Pancreas (tissue), 10 donors: ENCODE measurements at places on chromosomes 16 and 17. TPM values are rescaled to one million over a fixed set of nuclear protein-coding genes. Genes with fewer than 3 reads are reported as not detected.

Gene ZNF500
- 7.1 TPM for total RNA-seq

Gene CD300LB
- total RNA-seq, result not detected

Gene TNS4
- total RNA-seq, result not detected

Gene SULT1A3
- total RNA-seq, result 4.6 TPM

Gene CARD14
- not detected for total RNA-seq

Gene NPIPB6
- total RNA-seq, result 0.41 TPM

Gene ZFP3
- total RNA-seq, result 3.9 TPM

Gene MYL4
- not detected for total RNA-seq

Gene SEPTIN1
- 1.2 TPM for total RNA-seq

Gene ABCC12
- total RNA-seq, result not detected

Gene CD300E
- 1.3 TPM for total RNA-seq

Gene LRRC37A
- total RNA-seq, result 0.76 TPM

Gene KIF2B
- not detected for total RNA-seq

Gene JPH3
- 0.09 TPM for total RNA-seq

Gene CCL11
- total RNA-seq, result 0.43 TPM

Gene GAS2L2
- total RNA-seq, result 0.03 TPM

Gene ZNF469
- total RNA-seq, result 0.20 TPM

Gene RHBDF1
- 10.5 TPM for total RNA-seq

Gene SERPINF2
- 1.6 TPM for total RNA-seq

Gene OR1F1
- total RNA-seq, result not detected

Gene DPEP2
- total RNA-seq, result 0.32 TPM

Gene JUP
- 67.4 TPM for total RNA-seq

Gene WNK4
- 0.19 TPM for total RNA-seq

Gene NUBP1
- 22.6 TPM for total RNA-seq

Gene C17orf50
- total RNA-seq, result not detected

Gene SCGB1C2
- total RNA-seq, result 0.55 TPM

Gene HBA2
- 2.5 TPM for total RNA-seq

Gene G6PC1
- total RNA-seq, result 0.17 TPM

Gene METRN
- total RNA-seq, result 27.6 TPM

Gene HP
- 0.69 TPM for total RNA-seq

Gene CRK
- total RNA-seq, result 18.5 TPM

Gene DPEP3
- total RNA-seq, result 0.12 TPM

Gene KRTAP9-2
- total RNA-seq, result not detected

Gene SLC5A11
- total RNA-seq, result 1.0 TPM

Gene HOXB8
- not detected for total RNA-seq

Gene ARHGDIG
- 51.8 TPM for total RNA-seq

Gene MEIOB
- total RNA-seq, result not detected

Gene ATF7IP2
- 11.0 TPM for total RNA-seq

Gene CES3
- total RNA-seq, result 6.2 TPM

Gene FAM20A
- 2.7 TPM for total RNA-seq

Gene TNP2
- total RNA-seq, result not detected

Gene ALDH3A1
- total RNA-seq, result 0.47 TPM
